Thyroid gland (tissue), 4 donors: ENCODE measurements at places on chromosomes 2 and 18. TPM values are rescaled to one million over a fixed set of nuclear protein-coding genes. Genes with fewer than 3 reads are reported as not detected.

CENPO gene
- total RNA-seq, result 4.2 TPM

SGPP2 gene
- 33.7 TPM for total RNA-seq

GTF2A1L gene
- not detected for total RNA-seq

TUBA3E gene
- not detected for total RNA-seq

REG1B gene
- not detected for total RNA-seq

GREB1L gene
- 25.0 TPM for total RNA-seq

NAT8 gene
- not detected for total RNA-seq

SIGLEC15 gene
- 4.0 TPM for total RNA-seq

UBR3 gene
- total RNA-seq, result 192 TPM

BARD1 gene
- 16.5 TPM for total RNA-seq

DNAH6 gene
- total RNA-seq, result 5.6 TPM

DSG4 gene
- total RNA-seq, result not detected

PIK3C3 gene
- total RNA-seq, result 69.2 TPM

NCK2 gene
- total RNA-seq, result 62.6 TPM

CENPA gene
- total RNA-seq, result not detected

CTLA4 gene
- 1.5 TPM for total RNA-seq

FAM228A gene
- 1.6 TPM for total RNA-seq

- DNase-seq, result no peak
These were observed 11.7 kb downstream of the TM4SF20 start for GRCh38 chr2:227367427-227367795.

DNA sequence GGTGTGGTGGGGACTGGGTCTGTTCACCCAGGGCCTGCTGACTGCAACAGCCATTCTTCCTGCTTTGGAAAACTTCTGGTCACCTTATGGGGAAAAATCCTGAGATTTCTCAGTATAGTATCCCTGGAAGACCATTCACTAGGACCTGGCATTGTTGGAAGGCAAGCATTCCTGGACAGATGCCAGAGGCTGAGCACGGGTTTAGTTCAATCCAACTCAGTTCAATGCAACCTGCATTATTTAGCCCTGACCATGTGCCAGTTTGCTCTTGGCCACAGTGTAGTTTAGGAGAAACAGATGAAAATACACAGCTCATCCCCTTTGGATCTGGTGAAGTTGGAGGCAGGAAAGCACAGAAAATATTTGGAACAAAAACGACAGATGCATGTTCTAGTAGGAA is 95.9 kb downstream of the LPIN1 start:
- peak; percentile 33 for DNase-seq

DNA sequence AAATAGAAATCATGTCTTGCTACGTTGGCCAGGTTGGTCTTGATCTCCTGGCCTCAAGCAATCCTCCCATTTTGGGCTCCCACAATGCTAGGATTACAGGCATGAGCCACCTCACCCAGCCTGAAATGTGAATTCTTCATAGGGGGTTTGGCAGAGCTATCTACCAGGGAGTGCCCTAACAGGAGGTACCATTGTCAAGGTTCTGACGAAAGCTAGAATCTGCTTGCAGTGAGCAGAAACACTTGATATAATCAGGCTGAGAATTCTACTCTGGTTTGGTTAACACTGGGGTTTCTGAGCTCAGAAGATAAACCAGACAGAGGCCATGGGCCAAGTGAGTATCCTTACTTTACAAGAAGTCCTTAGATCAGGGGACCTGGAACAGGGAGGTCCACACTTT is 7.2 kb upstream of the LAMA3 start:
- no peak for DNase-seq

- DNase-seq, result no peak
These were observed 68.3 kb downstream of the B3GNT2 start for GRCh38 chr2:62264186-62264585.

DNA sequence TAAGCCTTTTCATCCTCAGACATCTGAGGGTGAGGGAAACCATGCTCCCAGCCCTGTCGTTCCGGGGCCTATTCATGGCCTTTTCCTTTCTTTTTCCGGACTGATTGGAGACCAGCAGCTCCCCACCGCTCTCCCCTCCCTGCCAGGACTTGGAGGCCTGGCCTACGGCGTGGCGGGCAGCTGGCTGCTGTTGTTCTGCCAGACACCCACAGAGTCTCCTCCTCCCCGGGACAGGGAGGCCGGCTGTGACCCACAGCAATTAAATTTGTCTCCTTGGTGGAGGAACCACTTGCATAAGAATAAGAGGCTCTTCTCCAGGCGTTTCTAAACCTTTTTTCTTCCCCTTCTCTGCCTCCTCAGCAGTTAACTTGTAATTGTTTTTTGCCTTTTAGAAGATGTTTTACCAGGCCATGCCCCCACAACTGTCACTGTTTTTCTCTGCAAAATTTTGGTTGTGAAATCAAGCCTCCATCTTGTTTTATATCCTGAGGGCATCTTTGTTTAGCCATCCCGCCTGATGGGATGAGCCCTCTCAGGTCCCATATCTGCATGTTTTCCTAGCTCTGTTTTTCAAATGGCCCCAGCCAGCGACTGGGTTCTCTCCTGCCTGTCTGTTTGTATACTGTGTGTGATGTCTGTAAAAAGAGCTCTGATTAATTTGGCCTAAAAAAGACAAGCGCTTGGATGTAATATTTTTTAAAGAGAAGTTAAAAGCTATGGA is 1060.0 kb upstream of the DDX18 start:
- DNase-seq, result no peak

DNA sequence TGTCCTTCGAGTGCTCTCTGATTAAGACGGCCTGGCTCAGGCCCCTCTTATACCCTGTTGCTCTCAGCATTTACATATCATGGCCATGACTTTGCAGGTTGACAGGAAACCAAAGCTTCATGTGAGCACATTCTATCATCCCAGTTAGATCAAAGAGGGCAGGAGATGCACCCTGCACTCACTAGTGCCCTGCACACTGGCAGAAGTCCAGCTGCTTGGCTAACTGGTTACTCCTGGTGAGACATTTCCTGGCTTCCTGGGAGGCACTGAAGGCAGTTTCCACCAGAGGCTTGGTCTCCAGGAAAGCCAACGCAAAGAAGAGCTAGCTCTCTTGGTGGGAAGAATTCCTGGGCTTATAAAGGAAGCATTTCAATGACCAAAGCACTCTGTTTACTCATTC is 66.3 kb downstream of the LIPG start:
- peak; percentile 66 for DNase-seq

DNA sequence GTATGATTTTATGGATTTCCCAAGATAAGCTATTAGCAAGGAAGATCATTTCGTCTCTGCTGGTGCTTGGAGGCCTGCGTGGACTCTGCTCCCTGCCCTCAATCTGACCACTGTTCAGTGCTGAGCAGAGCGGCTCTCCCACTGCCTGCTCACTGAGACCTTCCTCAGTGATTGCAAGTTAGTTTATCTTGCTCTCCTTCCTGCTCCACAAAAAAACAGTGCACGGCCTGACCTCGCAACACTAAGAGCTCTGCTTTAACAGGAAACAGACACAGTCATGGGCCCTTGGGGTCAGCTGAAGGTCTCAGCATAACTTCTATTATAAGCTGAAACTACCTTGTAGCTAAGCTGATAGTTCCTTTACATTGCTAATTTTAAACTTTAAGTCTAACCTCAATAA is 53.1 kb downstream of the PRELID3A start:
- DNase-seq, result no peak

DNA sequence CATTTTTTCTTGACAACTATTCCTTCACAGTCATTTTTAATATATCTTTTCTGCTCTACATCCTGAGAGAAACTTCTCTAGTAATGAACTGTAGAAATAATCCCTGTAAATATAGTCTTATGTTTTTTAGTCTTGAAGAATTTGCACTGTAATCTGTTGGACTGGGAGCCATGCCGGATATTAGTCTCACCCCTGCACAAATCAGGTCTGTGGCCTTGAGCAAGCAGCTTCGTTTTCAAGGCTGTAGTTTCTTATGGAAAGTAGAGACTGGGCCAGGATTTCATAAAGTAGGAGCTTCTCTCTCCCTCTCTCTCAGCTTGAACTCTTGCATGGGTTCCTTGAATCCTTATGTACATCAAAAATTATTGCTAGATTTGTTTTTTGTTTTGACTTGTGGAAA is 8.7 kb downstream of the FARP2 start:
- DNase-seq, result no peak

DNA sequence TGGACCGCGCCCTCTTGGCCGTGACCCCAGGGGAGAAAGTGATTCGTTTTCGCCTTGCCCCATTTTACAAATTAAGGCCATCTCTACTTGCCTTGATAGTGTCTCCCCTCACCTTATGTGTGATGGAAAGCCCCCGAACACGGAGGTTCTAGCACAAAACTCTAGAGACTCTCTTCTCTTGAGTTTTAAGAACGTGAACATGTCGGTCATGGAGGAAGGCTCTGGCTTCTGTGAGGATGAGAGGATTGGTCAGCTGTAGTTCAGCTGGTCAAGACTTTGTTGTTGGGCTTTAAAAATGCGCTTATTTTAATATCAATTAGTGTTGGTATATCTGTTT is 828 bp downstream of the DYNC1I2 start:
- DNase-seq, result no peak

GRCh38 chr2:133972786-133973185 is 281.1 kb upstream of the MGAT5 start:
- DNase-seq, result no peak

DNA sequence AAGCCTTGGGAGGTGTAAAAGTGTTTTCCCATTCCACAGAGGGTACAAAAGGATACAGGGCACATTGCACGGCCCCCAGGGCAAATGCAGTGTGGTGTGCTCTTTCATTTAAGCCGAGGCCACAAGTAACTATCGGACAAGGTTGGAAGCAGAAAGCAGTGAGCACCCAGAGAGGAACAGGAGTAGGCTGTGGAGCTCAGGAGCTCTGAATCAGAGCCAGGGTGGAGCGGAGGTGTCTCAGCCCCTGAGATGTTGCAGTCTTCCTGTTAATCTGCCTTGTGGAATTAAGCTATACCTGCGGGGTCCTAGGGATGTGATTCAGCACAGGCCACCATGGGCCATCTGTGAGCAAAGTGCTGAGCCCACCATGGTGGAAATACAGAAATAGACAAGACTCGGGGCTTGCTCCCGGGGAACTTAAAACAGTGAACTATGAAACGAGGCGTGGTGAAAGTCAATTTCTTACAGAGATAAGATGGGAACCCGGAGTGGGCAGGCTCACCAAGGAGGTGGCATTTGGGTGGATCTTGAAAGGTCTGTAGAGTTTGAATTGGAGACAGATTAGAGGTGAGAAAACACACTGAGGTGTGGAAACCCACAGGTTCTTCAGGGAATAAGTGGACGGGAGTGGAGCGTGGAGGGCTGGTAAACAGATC is 44.0 kb downstream of the ASAP2 start:
- DNase-seq, result no peak

GRCh38 chr2:171836146-171836910 is 57.7 kb downstream of the SLC25A12 start:
- DNase-seq, result no peak

DNA sequence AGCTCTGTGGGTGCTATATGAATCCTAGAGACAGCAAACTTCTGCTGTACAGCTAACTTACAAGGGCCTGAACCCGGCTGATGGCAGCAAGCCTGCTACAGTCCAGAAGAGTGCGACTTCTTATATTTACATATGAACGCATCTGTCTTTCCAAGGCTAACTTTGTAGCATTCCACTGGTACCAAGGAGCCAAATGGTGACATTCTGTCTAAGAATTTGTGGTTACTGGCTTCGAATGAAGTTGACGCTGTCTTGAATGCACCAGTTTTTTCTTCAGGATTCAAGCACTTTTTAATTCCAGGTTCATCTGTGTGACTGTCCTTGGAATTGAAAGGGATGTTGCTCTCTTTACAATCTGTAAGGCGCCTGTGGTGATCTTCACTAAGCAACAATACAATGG is 42.4 kb downstream of the THUMPD2 start:
- no peak for DNase-seq

DNA sequence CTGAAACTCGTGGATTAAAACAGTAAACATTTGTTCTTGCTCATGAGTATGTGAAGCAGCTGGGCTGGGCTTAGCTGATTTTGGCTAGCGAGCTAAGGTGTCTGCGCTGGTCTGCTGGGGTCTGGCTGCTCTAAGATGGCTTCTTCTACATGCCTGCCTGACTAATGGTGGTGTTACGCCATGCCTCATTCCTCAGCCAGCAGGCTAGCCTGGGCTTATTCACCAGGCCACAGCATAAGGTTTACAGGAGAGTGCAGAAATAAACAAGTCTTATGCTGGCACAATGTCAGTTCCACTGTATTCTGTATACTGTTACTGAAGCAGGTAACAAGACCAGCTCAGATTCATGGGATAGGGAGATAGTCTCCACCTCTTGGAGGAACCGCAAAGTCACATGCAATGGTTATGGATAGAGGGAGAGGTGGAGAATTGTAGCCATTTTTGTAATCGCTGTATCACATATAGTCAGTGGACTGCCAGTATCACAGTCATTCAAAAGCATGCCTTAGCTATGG is 80.0 kb downstream of the RHBDD1 start:
- no peak for DNase-seq

- DNase-seq, result no peak
These were observed 48.2 kb downstream of the LIPG start for GRCh38 chr18:49610022-49610445.

DNA sequence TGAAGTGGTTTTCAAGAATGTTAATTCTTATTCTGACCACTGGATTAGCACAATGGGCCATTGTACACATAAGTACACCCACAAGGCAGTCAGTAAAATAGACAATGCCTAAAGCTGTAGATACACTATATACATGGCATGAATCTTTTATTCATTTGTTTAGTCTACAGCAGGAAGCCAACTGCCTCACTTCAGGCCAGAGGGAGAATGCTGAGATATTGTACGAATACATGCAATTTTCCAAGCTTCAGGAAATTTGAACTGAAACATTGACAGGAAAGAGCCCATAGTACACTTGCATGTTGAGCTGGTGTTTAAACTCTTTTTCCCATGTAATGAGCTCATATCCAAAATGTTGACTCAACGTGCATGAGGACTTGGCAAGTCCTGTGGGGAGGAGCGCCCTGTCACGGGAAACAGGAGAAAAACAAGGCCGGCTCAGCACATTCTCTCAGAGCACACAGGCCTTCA is 111.6 kb upstream of the CYP1B1 start:
- peak; percentile 90 for DNase-seq

GRCh38 chr2:205060269-205060668 is 515.0 kb downstream of the PARD3B start:
- no peak for DNase-seq

DNA sequence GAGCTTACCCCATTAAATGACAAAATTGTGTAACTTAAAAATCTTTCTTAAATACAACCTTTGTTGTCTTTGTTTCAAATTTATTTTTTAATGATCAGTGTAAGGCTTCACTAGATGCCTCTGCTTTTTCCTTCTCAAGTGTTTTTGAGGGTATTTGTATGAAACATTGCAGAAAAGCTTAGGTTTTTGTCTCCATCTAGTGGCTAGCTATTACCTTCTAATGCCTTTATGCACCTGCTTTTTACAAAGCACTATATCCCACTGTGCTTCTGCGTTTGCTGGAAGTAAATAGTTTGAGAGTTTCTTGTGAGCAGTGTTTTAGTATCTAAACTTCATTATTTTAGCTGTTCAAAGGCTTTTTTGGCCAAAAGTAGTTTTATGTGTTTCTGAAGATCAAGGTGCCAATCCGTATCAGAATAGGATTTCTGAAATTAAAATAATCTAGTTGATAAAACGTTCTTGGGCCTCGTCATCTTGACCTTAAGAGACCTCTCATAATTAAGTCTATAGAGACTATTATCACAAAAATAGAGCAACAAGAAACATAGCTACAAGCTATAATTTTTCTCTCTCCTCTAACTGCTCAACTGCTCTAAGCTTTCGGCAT is 47.0 kb downstream of the IWS1 start:
- DNase-seq, result no peak

GRCh38 chr18:32469190-32469651 is 1.5 kb downstream of the GAREM1 start:
- DNase-seq, result peak; percentile 61

GRCh38 chr2:201244829-201245228 is 15.5 kb upstream of the CASP8 start:
- no peak for DNase-seq

GRCh38 chr2:26483957-26484565 is 6.1 kb upstream of the OTOF start:
- DNase-seq, result no peak
